ENCODE measurements at places on chromosomes 12 and 14.

DNA sequence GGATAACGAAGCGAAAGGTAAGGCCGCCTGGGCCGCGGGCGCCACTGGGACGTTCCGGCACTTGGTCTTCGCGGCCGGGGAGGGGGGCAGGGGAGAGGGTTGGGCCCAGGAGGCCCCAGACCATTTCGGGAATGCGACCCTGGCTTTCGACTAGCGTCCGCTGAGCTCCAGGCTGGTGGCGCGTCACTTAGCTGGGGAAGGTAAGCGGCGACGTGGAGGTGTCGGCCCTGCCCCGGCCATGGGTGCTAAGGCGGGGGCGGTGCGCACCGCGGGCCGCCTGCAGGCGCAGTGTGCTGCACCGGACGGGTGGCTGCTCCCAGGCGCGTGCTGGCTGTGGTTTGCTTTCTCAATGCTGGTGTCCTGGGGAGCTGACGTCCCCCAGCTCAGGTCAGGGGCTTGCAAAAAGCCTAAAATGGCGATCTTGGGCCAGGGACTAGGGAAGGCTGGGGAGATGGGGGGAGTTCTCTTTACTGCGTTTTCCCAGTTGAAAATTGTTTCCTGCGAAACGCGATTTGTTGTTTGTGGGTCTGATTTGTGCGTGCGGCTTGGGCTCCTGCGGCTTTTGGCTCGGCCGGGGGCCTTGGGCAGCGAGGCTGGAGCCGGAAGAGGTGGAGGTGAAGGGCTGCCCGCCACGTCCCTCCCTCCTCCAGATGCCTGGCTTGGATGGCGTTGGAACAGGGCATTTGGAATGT lies 1.2 kb downstream of the HOXC10 start:
- DNase-seq = peak; percentile 94

DNA sequence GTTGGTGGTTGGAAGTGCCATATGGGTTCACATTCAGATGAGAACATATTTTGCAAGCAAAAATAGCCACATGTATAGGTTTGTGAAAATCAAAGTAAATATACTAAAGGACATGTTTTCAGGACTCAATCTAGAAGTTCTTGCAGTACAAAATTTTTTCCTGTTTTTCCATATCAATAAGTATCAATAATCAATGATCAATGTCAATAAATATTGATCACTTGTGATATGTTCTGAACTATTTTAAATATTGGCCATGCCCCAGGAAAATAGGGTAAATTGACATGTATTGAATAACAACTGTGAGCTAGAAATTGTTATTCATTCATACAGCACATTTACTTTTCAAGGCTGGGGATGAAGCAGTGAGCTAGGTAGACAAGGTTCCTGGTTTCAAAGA lies 24.3 kb downstream of the ALG10 start:
- DNase-seq = no peak

- no peak for DNase-seq
Measured at GRCh38 chr12:92331383-92331782, 185.7 kb upstream of the BTG1 start.

DNA sequence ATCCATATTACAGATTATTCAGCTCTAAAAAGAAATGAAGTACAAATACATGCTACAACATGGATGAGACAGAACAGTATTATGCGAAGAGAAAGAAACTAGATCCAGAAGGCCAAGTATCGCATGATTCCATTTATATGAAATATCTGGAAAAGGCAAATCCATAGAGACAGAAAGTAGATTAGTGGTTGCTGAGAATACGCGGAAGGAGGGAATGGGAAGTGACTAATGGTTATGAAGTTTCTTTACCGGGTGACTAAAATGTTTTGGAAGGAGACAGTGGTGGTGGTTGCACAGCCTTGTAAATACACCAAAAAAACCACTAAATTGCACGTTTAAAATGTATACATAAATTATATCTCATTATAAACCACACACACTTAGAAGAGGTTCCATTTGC lies 12.5 kb downstream of the PRDM4 start:
- DNase-seq = no peak

GRCh38 chr14:25833341-25834126 lies 764.3 kb downstream of the NOVA1 start:
- peak; percentile 42 for DNase-seq
